HTR-8/SVneo (cell line): ENCODE measurements at places on chromosomes 5 and 9.

GRCh38 chr9:29548436-29548835 is 1975.2 kb upstream of the C9orf72 start:
- no peak for DNase-seq

DNA sequence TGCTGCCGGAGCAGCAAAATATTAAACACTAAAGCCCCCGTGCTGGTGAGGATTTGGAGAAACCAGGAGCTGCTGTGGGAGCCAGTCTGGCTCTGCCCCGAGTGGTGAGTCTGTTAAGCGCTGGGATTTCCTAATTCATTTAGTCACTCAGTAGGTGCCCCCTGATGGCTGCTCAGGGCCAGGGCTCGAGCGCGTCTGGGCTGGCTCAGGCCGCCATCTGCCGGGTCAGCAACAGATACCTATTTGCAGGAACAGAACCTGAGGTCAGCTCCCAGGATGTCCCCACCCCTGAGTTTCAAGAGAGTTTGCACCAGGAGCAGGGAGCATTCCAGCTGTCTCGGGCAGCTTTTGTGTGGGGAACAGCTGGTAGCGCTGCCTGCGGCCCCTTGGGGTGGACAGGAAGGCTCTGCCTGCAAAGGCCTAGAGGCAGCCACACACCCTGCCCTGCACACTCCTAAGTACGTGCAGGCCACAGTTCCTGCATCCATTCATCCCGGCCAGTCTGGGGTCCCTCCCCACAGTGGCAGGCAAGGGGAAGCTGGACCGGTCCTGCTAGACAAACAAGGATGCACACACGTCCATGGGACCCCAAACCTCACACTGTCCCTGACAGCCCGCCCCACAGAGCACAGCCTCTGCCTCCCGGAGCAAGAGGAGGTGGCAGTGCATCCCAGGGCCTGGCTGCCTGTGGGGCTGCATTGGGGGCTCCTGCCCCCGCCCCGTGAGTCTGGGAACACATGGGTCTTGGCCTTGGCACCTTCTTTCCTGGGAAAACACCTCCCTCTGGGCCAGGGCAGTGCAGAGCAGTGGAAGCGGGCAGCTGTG is 83.7 kb downstream of the ADAMTS2 start:
- DNase-seq: no peak

- DNase-seq: no peak
These were observed 24.4 kb downstream of the CAMK4 start for GRCh38 chr5:111248571-111248970.

- DNase-seq: no peak
These were observed 23.1 kb upstream of the RNF38 start for GRCh38 chr9:36423206-36423605.

DNA sequence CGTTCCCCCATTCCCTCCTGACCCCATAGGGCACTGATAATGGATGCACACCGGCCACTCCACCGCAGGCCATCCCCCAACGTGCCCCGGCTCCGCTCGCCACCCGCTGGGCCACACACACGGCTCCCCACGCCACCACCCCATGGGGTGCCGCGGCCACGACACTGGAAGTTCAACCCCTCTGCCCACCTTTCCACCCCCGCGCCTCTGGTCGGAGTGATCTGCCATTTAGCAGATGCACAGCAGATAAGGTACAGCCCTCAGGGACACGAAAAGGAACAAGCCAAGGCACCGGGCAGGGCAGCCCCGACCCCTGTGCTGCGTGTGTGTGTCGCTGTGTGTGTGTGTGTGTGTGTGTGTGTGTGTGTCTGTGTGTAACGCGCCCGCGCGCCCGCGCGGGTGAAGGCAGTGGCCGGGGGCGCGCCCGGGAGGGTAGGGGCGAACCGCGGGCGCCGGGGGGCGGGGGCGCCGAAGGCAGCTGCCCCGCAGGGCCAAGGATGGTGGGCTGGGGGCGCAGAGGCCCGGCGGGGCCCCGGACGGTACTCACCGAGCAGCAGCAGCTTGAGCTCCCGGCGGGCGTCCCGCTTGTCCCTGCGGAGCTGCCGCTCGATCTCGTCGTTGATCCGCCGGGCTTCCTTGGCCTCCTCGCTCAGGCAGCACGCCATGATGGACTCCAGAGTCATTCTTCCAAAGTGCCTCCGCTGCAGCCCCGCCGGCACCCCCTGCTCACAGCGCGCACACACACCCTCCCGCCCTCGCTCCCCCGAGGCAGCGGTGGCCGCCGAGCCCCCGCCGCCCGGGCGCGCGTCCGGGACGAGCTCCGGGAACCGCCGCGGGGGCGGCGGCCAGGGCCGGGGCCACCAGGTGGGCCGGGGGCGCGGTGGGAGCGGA is 813 bp downstream of the GNAQ start:
- no peak for DNase-seq

GRCh38 chr5:87741881-87742280 is 329.2 kb upstream of the CCNH start:
- DNase-seq: no peak
